Stimulated activated CD4-positive, alpha-beta T cell treated with anti-CD3 and anti-CD28 coated beads, Interleukin-4, amount 100 ng/mL, for 24 hours (primary cell): ENCODE measurements at places on chromosomes 13 and 19.

DNA sequence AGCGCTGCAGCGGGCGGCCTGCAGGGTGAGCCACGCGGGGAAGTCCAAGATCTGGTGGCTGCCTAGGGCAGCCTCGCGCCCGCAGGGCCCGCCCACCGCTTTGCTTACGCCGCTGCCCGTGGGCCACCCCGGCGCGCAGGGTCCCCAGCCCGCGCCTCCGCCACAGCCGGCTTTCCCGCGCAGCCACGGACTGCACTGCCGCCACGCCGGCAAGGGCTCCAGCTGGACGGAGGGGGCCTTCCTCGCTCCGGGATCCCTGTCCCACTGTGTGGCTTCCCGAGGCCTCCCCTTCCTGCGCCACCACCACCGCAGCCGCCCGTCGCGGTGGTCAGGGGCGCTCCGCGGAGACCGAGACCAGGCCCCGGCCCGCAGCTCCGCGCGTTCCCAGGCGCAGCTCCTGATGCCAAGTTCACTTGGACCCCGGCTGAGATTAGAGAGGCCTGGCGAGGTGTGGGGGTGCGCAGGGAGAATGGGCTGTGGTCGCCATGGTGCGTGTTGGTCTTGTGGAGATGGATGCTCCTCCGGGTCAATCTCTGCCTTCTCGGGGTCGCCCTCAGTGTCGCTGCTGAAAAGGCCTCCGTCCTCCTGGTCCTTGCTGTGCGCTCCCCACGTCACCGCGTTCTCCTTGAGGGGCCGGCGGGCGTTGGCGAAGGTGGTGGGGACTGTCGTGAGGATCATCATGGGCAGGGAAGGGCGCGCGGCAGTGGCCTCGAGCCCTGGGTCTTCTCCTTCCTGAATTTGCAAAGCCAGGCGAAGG is 17.9 kb upstream of the RNF17 start:
- DNase-seq = no peak

DNA sequence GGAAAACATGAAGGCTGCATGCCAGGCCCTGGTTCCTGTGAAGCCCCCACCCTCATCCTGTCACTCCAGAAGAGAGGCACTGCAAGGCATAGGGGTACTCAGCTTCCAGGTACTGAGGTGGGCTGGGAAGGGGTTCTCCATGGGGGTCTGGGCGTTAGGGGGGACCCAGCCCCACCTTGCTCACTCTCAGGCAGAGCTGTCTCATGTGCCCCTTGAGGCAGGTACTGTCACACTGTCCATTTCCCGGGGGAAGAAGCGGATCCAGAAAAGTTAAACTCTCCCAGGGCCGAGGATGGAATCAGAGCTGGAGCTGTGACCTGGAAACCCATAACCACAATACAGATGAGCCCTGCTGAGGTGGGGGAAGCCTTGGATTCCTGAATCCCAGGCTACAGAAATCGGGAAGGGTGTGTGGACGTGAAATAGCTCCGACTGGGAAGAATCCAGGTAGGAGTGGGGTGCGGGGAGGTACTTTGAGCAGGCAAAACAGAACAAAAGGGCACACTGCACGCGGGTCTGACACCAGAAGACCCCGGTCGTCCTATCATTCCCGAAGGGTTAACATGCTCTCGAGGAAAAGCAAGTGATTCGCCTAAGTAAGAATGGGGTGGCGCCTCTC is 540 bp upstream of the USE1 start:
- no peak for DNase-seq

DNA sequence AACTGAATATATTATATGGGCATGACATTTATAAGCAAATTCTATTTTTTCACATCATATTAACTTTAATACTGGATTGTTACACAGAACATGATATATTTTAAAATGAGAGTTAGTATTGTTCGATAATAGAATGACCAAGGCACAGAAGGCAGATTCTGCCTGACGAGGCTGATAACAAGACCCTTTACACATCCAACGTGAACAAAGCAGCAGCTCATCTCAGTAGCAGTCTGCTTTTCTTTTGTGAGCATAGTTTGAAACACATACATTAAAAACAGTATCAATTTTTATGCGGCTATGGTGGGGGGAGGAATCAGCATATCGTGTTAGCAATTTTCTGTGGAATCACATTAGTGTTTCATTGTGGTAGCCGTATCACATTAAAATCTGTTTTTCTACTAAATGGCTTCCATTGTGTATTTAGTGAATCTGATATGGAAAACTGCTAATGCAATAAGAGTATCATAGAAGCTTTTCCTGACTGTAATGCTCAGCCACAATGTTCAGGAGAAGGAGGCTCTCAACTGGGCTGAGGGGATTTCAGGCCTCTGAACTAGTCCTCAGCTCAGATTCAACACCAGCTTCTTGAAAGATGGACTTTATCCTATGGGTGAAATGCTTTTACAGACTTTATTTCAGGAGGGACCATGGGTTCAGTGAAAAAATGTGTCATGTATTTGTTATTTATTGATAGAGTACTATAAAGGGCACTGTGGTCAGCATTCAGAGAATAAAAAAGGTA is 4.0 kb downstream of the SMAD9 start:
- no peak for DNase-seq

DNA sequence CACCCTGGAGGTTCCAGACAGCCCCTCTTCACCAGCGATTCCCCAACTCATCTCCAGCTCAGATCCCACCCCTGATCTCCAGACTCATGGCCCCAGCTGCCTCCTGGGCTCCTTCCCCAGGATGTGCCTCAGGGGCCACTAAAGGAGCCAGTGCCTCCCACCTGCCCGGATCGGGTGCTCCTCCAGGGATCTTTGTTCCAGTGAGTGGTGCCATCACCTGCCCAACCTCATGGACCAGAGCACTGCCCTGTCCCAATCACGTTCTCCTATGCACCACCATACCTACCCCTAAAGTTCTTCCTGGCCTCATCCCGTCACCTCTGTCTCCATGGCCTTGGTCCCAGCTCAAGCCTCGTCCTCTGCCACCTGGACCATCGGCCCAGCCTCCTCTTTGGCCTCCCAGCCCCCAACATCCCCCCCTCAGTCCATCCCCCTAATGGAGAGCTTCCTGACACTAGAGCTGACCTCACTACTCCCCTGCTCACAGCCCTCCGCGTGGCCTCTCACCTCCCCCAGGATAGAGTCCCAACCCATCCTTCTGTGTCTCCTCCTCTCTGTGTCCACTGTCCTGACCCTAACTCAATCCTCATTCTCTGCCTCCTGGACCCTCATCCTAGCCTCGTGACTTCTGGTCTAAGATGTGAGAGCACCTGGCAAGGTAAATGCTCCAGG is 8.8 kb upstream of the GARIN5A start:
- no peak for DNase-seq

DNA sequence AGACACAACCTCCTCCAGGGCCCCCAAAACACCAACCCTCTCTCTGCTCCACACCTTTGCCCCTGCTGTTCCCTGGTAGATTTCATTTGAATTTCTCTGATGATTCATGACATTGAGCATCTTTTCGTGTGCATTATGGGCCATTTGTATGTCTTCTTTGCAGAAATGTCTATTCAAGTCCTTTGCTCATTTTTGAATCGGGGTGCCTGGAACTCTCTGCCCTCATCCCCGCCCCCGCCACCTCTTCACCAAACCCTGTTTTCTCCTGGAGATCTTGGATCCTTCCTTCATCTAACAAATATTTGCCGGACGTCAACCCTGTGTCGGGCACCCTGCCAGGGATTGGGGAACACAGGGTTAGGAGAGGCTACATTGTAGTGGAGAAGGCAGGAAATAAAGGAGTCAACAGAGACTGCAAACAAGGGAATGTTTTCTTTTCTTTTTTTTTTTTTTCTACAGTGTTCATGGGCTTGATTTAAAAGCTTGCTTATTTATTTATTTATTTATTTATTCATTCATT is 25.5 kb upstream of the SLC1A5 start:
- DNase-seq = no peak

DNA sequence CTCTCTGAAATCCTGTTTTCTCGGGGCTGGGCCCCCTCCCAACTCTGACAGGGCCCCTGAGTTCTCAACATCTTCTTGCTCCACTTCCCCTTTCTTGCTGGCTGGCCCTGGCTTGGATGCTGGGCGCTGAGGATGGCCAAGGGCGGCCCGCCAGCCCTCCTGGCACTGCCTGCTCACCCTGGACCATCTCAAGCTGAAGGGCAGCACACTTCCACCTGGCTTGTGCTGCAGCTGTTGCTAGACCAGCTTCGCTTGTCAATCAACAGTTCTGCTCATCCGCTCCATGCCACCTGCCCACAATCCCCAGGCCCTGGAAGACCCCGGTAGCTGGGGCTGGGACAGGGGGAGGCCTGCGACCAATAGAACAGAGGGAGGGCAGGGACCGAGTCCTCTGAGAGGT is 6.9 kb upstream of the GMIP start:
- DNase-seq = no peak

- peak; percentile 61 for DNase-seq
Observed at GRCh38 chr19:17125728-17126677, 50.4 kb downstream of the MYO9B start.

DNA sequence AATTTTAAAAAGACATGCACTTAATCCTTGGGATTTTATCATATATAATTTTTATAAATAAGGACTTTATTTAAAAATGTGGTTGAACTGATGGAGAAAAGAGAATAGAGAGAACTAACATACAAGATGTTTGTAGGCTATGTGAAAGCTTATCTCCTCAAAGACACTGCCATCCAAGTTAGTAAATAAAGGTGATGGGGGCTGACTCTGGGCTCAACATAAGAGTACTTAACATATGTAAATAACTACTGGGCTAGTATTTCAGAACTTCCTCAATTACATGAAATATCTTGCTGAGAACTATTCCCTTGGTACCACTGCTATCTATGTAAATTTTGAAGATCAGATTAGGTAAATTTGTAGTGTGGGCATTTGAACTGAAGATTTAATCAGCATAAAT is 1017.3 kb upstream of the PCDH20 start:
- DNase-seq = no peak

- no peak for DNase-seq
Observed at GRCh38 chr19:11373166-11373884, 1.1 kb upstream of the SWSAP1 start.

- peak; percentile 63 for DNase-seq
Observed at GRCh38 chr13:99218969-99219368, 18.3 kb downstream of the UBAC2 start.
